Stimulated activated CD4-positive, alpha-beta T cell treated with anti-CD3 and anti-CD28 coated beads, TNF-alpha, amount 100 ng/mL, for 4 hours (primary cell): ENCODE measurements at places on chromosomes 11 and 22.

GRCh38 chr11:133927690-133928627 is 28.8 kb downstream of the IGSF9B start:
- DNase-seq: peak; percentile 44

DNA sequence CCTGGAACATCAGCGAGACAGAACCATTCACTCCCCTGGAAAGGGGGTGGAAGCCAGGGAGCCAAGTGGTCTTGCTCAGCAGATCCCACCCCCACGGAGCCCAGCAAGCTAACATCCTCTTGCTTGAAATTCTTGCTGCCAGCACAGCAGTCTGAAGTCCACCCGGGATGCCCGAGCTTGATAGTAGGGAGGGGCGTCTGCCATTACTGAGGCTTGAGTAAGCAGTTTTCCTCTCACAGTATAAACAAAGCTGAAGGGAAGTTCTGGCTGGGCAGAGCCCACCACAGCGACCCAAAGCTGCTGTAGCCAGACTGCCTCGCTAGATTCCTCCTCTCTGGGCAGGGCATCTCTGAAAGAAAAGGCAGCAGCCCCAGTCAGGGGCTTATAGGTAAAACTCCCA is 764.8 kb upstream of the LUZP2 start:
- no peak for DNase-seq

DNA sequence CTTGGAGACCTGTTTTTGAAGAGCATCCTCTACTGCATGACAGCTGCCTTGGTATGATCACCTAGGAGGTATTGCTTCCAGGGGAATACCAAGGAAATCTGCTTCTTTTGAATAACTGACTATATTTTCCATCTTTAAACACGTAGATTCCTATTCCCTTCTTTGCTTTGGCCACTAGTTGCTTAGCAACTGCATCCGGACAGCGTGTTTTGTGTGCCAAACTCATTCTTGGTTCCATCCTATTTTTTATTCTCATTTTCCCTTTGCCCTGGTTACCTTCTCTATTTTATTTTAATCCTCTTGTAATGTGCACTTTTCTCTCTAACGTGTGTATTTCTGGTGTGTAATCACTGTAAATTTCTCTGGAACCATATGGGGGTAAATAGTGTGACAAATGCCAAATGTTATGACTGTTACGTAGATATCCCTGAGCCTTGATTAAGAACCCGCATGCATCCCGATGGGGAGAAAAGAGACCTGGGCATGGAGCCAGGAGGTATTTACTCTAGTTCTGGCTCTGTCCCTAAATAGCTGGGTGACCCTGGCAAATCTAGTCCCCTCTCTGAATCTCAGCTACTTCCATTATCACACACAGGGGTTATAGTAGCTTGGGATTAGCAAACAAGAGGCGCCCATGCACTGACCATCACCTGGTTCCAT is 241.7 kb downstream of the MIAT start:
- DNase-seq: no peak

GRCh38 chr11:115408036-115408921 is 95.9 kb downstream of the CADM1 start:
- DNase-seq: no peak

- no peak for DNase-seq
These were observed at the start of gene SCGB2A2 for GRCh38 chr11:62269654-62270278. TSS of gene SCGB2A2 (plus strand) at chr11:62270158. CDS start at chr11:62270217, 59 bp downstream.
